ENCODE measurements at places on chromosomes 2 and 18.
A peak's percentile ranks its signal among the peaks of the same experiment; 100 is the strongest.

DNA sequence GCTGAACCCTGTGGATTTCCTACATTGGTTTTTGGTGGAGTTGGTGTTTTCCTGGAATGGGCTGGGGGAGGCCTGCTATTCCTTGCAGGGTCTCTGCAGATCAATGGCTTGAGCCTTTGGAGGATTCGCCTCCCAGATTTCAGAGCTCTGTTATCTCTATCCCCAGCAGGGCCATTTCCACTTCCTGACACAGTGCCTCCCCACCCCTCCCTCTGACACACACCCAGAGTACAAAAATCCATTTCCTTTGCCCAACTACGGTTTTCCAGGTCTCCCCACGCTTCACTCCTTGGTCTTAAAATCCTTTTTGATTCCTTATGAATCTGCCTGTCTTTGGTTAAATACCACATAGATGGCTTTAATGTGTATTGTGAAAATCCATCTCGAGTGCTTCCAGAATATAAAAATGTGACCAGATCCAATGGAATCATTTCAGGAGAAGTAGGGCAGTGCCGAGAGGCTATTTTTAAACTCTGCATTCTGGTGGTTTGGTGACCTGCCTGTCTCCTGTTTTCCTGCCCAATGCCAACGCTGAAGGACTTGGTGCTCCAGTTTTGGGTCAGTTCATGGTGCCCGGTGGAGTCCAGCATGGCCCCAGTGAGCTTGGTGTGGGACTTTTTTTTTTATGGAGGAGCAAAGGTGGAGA, 60.9 kb downstream of the ARL4C start:
- DNase-seq: no peak

GRCh38 chr2:108184419-108184818, 55.3 kb upstream of the SULT1C3 start:
- no peak for DNase-seq

- no peak for DNase-seq
Observed at GRCh38 chr2:197915548-197916265, 111.3 kb downstream of the PLCL1 start.

DNA sequence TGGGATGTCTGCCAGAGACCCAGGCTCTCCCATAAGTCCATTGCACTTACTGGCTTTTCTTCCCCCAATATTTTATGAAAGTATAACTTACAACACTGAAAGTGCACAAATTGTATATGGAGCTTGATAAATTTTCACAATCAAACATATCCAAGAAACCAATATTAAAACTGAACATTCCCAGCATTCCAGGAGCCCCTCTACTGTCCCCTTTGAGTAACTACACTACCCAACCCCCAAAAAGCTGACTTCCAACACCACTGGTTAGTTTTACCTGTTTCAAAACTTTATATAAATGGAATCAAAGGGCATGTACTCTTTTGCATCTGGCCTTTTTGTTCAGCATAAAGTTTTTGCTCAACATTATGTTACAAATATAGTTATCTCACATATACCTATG, 35.2 kb upstream of the PKDCC start:
- DNase-seq: no peak

DNA sequence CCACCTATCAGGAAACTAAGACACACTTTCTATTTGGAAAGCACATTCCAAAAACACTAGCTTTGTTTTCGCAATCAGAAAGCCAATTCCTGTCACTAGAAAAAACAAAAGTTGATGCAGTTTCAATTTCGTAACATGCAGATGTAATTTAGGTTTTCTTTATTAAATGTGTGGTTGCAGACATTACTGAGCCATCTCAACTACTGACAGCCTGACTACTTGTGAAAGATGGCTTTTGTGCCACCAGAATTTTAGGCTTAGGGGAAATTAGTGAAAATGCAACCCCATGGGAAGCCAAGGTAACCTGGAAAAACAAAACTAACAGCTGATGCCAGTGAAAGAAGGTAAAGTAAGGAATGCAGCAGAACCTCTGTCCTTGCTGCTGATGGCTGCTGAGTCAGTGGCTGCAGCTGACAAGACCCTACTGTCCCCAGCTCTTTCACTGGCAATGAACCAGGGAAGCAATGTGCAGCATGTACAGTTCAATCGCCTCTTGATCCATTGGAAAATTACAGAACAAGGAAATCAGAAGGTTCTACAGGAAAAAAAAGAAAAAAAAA, 34.9 kb downstream of the FEZ2 start:
- no peak for DNase-seq

GRCh38 chr2:192443831-192444230, 249.1 kb upstream of the TMEFF2 start:
- DNase-seq: no peak

GRCh38 chr2:236772220-236772837, 202.7 kb downstream of the ACKR3 start:
- DNase-seq: no peak

- no peak for DNase-seq
Observed at GRCh38 chr2:44348400-44348799, 12.9 kb downstream of the PREPL start.

- DNase-seq: no peak
Observed at GRCh38 chr2:27427863-27428212, 593 bp upstream of the NRBP1 start.

DNA sequence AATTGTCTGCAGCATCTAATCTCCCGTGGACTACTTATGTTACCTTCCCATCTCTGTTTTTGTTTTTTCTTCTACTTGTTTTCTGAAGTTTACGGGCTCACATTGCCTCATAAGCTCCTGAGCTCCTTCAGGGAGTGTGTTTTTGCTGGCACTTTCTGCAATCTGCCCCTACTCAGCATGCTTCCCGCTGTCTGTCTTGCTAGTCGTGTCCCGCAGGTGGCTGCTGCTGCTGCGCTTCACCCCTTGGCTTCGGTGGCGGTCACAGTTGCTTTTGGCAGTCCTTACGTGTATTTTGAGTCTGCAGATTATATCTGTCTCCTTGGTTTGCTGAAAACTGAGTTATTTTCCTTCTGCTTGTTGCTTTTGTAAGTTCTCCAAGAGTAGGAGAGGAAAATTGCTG, 37.3 kb downstream of the FER1L5 start:
- DNase-seq: no peak

GRCh38 chr2:105875241-105875640, 130.5 kb downstream of the NCK2 start:
- no peak for DNase-seq

- no peak for DNase-seq
Observed at GRCh38 chr18:23115683-23116096, 19.6 kb upstream of the CABLES1 start.

- DNase-seq: no peak
Observed at GRCh38 chr18:57004366-57005121, 142.3 kb upstream of the BOD1L2 start.

- DNase-seq: no peak
Observed at GRCh38 chr2:176959614-176960013, 253.0 kb upstream of the HNRNPA3 start.

GRCh38 chr18:2104620-2105462, 466.5 kb downstream of the METTL4 start:
- peak; percentile 4 for DNase-seq

- no peak for DNase-seq
Observed at GRCh38 chr2:147547440-147547839, 297.4 kb upstream of the ACVR2A start.

- DNase-seq: no peak
Observed at GRCh38 chr18:75350512-75350839, 77.0 kb downstream of the SMIM21 start.

GRCh38 chr18:35045121-35045520, 3.9 kb downstream of the MAPRE2 start:
- DNase-seq: no peak
